AG04450 (cell line): ENCODE measurements at places on chromosomes 6 and 20. TPM values are rescaled to one million over a fixed set of nuclear protein-coding genes. Genes with fewer than 3 reads are reported as not detected.
A peak's percentile ranks its signal among the peaks of the same experiment; 100 is the strongest.

The TINAG gene
- polyA plus RNA-seq: not detected in 2 replicates

GRCh38 chr6:110547266-110547964 lies 71.0 kb upstream of the SLC22A16 start:
- DNase-seq: no peak

DNA sequence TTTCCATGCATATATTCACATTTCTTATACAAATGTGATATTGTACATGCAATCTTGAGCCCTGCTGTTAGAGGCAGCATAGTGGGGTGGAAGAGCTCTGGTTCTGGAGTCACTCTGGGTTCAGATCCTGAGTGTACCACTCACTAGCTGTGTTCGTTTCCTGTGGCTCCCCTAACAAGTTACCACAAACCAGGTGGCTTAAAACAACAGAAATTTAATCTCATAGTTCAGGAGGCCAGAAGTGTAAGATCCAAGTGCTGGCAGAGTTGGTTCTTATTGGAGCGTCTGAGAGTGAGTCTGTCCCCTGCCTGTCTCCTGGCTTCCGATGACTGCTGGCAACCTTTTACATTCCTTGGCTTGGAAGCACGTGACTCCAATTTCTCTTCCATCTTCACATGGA lies 115.6 kb downstream of the MAP3K7 start:
- no peak for DNase-seq

DNA sequence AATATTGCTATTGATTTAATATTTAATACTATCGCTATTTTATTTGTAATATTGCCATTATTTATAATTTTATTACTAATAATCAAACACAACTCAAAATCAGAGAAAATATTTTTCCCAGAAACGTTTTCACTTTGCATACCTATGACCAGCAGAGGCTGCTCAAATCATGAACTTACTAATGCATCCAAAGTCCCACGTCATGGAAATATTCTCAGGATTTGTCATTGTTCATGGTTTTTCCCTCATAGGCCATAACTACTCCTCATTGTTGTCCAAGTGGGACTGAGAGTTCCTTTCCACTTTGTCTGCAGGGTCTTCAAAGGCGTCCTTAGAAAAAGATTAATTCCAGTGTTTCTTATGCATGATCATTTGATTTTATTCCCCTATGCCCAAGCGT lies 344.8 kb downstream of the THBS2 start:
- peak; percentile 27 for DNase-seq

The KCNB1 gene
- 0.04 and 0.06 TPM in 2 replicates for polyA plus RNA-seq

- no peak for DNase-seq
Measured at GRCh38 chr20:50110141-50111047, 2.6 kb downstream of the UBE2V1 start.

DNA sequence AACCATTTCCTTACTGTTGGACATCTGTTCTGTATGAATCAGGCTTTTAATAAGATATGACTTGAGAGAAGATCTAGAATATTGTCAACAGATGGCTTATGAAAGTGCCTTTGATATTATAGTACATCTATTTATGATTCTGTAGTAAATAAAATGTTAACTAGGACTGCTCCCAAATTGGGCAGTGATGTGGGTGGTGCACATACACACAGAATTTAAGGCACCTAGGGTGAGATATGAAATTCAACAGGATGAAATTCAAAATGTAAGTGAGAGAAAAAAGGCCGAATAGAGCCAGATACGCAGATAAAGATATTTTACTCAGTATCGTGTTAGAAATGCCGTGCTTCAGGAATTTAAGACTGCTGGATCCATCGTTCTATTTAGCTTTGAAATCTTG lies 26.3 kb downstream of the FAM50B start:
- no peak for DNase-seq

DNA sequence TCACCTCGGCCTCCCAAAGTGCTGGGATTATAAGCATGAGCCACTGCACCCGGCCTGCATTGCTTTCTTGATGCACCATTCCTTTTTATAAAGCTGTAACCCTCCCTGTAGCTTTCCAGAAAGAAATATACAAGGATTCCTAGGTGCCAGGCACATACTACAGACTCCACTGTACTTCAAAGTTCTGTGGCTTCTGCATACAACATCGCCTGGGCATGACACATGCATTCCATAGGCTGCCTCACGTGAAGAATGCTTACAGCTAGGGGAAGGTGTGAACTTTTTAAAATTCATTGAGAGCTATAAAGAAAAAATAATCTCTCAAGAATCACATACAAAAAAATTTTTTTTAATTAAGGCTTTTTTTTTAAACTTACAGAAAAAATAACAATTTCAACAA lies 50.2 kb downstream of the TRAM2 start:
- no peak for DNase-seq

The WFDC10B gene
- polyA plus RNA-seq: 0.29 TPM in 1 of 2 replicates, not detected in the other

DNA sequence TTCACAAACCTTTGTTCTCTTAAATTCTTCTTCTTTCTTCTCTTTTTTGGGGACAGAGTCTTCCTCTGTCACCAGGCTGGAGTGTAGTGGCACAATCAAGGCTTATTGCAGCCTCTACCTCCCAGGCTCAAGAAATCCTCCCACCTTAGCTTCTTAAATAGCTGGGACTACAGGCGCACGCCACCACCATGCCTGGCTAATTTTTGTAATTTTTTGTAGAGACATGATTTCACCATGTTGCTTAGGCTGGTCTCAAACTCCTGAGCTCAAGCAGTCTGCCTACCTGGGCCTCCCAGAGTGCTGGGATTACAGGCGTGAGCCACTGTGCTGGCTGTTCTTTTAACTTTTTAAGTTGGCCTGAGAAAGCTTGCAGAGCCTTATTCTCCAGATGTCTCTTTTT lies 48.0 kb downstream of the NCOA3 start:
- DNase-seq: no peak

GRCh38 chr6:109672175-109672574 lies 18.8 kb downstream of the AK9 start:
- DNase-seq: no peak

DNA sequence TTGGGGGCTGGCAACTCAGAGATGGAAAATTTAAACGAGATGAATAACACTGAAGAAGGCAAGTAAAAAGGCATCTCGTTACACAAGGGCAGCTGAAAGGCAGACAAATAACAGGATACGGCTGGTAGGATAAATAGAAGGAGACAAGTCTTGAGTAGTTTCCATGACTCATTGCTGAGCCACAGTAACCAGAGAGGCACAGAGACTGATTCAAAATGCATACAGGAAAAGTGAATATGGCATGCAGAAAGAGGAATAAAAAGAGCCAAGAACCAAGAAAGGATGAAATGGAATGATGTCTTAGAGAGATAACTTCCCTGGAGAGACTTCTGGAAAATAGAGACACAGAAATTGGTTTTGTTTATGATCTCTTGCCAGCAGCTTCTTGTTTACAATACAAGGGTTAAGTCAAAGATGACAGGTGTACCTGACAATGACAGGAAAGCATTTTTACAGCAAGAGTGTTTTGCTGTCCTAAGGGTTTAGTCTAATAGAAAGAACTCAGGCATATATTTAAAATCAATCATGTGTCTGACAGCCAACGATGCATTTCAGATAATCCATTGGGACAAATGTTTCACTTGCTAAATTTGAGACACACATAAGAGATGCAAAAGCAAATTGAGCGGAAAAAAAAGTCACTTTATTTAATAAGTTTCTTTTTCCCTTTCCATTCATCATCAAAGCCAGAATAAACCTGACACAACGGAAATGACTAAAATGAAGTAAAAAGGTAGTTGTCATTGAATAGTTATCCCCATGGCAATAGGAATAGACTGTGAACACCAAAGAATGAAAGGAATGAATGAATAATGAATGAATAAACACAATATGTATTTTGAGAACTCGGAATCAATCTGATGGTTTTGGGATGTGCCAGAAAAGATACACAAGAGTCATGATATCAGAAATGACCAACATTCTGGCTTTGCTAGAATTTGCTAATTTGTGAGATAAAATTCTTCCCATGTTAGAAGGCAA lies 68.0 kb upstream of the KCNQ5 start:
- peak; percentile 59 for DNase-seq

- no peak for DNase-seq
Measured at GRCh38 chr6:43891072-43891870, 121.3 kb downstream of the VEGFA start.

DNA sequence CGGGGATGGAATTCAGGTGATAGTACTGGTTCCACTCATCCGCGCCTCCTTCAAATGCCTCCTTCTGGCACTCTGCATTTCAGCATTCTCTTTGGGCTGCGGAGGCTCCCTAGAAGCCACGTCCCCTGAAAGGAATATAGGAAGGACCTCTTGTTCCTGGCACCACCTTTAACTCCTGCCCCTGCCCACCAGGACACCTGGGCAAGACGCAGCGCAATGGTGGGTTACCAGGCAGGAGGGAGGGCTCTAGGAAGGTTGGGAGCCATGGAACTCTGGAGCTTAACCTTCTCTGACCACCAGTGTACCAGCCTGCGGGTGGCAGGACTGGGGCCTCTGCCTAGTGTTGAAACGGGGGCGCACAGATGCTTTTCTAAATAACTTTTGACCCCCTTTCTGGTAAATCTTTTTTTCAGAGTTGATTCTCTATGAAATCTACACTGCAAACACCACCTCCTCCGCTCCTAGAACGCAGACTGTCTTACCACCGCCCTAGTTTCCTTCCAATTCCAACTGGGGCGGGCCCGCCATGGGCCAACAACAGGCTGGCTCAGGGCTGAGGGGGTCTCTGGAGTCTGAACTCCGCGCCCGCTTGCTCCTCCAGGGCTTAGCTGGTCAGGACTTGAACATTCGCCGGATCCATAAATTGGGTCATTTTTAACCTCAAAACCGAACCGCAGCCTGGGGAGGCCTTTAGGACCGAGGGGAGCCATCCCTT lies 871 bp upstream of the SYNDIG1 start:
- DNase-seq: no peak

- no peak for DNase-seq
Measured at GRCh38 chr20:37669062-37669772, 24.6 kb upstream of the CTNNBL1 start.

DNA sequence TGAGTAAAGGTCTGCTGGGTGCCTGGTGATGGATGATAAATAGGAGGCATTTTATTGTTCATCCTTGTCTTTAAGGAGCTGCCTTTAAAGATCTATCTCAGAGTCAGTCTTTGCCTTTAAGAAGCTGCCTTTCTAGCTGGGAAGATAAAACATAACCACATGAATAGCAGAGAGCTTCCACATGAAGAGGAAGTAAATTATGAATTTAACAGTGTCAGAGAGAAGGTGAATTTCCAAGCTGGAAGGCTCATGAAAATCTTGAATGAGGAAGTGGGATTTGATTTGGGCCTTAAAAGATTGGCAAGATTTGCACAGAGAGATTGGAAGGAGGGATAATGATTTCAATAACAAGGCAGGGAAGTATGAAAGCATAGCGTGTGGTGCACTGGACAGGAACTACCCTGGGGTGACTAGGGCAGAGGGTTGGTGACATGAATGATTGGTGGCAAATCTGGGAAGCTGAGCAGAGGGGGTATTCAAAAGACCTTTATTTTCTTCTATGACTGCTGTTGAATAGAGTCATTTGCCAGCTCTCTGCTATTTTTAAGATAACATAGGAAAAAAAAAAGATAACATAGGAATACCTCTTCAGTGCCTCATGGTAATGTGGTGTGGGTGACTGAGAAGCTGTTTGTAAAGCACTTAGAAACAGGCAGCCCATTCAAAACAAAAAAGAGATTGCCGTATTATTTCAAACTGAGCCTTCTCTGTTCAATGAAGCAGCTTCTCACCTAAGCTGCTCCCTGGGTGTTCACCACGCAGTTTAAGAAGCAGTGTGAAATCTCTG lies 591.6 kb downstream of the PKHD1 start:
- DNase-seq: no peak

The SNRPB gene
- 137 and 142 TPM in 2 replicates for polyA plus RNA-seq

The FBXO5 gene
- polyA plus RNA-seq: 7.1 and 13.1 TPM in 2 replicates

DNA sequence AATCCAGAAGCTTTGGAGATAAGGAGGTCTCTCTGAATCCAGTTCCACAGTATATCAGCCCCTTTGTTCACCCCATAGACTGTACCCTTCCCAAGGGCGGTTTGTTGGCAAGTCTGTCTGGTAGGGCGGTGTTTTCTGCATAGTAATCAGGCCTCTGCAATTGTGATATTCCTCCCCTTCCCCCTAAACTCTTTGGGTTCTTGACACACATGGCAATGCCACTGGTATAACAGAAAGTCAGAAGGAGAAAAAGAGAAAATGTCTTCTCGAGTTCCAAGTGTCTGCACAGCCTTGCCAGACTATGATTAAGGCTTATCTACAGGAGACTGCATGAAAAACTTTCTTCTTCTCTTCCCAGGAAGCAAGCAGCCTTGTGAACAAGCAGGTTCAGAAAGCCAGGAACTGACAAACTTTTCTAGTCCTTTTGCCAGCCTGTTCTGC lies 45.6 kb downstream of the FOXO3 start:
- no peak for DNase-seq

DNA sequence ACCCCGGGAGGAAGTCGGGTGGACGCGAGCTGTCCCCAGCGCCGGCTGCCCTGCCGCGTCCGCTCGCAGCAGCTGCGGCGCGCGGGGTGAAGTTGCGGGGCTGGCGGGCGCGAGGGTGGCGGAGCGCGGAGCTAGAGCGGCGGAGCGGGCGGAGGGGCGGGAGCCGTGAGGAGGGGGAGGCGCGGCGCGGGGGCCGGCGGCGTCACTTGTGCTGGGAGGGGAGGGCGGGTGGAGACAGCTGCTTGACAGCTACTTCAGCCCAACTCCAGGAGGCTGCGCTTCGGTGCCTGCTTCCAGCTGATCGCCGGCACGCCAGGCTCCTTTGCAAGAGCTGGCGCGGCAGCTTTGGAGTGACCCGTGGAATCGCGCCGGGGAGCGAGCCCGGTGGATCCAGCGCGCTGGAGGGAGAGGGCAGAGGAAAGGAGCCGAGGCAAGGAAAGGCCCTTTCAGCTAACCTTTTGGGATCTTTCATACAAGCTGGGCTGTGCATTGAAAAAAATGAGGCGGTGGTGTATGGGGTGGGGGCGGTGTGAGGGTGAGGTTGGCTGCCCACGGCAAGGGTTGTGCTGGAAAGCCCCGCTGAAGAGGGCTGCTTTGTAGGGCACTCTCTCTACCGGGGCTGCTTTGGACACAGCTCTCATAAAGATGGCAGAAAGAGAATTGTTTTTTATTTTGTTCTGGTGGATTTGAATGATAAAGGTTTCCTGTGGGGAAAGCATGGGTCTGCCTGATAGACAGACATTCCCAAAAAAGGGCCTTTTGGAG lies 24.6 kb downstream of the RIPOR2 start:
- no peak for DNase-seq

- no peak for DNase-seq
Measured at GRCh38 chr6:16922282-16922681, 161.0 kb upstream of the ATXN1 start.

DNA sequence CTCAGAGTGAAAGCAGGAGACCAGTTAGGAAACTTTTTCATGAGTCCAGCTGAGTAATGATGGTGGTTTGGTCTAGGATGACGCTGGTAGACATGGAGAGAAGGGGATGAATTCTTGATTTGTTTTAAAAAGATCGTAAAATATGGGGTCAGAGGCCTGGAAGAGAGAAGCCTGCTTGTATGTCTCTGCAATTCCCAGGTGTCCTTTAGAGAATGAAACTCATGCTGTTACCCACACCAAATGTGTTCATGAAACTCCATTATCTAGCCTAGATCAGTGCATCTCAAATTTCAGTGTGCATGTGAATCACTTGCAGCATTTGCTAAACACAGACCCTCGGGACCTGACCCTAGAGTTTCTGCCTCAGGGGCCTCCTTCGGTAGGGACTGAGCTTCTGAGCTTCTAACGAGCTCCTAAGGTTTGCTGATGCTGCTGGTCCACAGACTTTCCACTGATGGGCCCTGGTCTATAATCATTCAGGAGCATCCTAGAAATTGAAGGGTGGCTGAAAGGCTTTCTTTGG lies 302.0 kb upstream of the PLCB4 start:
- no peak for DNase-seq

The MTFR2 gene
- polyA plus RNA-seq: 2.6 and 3.3 TPM in 2 replicates

The TP53TG5 gene
- not detected in 2 replicates for polyA plus RNA-seq
